ENCODE measurements at places on chromosomes 2 and 18.
A peak's percentile ranks its signal among the peaks of the same experiment; 100 is the strongest.

- no peak for DNase-seq
Observed at GRCh38 chr2:200305797-200306195, 697 bp upstream of the SPATS2L start.

- DNase-seq: no peak
Observed at GRCh38 chr2:232491139-232491780, 3.6 kb upstream of the ECEL1 start.

DNA sequence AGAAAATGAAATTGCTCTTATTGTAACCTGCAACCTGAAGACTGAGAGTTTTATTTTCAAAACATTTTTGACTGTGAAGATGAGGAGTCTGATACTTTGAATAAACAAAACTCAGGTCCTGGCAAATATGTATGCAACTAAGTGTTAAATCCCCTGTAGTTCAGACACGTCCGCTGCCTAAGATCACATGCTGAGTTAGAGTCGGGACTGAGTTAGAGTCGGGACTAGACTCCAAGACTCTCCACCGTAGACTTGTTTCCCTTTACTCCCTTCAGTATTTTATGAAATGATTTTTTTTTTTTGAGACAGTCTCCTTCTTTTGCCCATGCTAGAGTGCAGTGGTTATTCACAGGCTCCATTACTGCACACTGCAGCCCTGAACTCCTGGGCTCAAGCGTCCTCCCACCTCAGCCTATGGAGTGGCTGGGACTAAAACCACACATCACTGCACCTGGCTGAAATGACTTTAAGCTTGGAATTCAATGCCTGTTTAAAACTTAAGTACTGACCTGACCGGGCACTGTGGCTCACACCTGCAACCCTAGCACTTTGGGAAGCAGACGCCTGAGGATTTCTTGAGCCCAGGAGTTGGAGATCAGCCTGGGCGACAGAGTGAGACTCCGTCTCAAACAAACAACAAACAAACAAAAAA, 28.0 kb upstream of the PMAIP1 start:
- DNase-seq: no peak

DNA sequence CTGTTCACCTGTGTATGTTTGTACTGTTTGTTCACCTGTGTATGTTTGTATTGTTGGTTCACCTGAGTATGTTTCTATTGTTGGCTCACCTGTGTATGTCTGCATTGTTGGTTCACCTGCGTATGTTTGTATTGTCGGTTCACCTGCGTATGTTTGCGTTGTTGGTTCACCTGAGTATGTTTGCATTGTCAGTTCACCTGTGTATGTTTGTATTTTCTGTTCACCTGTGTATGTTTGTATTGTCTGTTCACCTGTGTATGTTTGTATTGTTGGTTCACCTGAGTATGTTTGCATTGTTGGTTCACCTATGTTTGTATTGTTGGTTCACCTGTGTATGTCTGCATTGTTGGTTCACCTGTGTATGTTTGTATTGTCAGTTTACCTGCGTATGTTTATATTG, 14.6 kb downstream of the ADI1 start:
- DNase-seq: no peak

- DNase-seq: no peak
Observed at GRCh38 chr2:9243357-9243756, 36.7 kb downstream of the ASAP2 start.

- no peak for DNase-seq
Observed at GRCh38 chr2:239745386-239746227, 279.5 kb downstream of the NDUFA10 start.

DNA sequence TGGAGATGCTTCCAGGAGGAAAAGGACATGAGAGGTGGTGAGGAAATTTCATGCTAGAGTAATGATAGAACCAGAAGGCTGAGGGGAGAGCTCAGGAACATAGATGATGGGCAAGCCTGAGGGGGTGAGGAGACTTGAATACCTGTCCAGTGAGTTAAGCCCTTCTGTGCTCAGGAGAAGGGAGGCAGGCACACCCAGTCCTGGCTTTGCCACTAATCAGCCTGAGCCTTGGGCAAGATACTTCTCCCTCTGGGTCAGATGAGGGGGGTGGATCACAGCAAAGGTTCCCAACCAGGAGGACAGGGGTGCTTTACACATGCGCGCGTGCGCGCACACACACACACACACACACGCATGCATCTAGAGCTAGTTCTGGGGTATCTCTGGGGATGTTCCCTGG, 151.6 kb upstream of the MSH6 start:
- no peak for DNase-seq

GRCh38 chr2:63962186-63962585, 57.0 kb downstream of the VPS54 start:
- DNase-seq: no peak

DNA sequence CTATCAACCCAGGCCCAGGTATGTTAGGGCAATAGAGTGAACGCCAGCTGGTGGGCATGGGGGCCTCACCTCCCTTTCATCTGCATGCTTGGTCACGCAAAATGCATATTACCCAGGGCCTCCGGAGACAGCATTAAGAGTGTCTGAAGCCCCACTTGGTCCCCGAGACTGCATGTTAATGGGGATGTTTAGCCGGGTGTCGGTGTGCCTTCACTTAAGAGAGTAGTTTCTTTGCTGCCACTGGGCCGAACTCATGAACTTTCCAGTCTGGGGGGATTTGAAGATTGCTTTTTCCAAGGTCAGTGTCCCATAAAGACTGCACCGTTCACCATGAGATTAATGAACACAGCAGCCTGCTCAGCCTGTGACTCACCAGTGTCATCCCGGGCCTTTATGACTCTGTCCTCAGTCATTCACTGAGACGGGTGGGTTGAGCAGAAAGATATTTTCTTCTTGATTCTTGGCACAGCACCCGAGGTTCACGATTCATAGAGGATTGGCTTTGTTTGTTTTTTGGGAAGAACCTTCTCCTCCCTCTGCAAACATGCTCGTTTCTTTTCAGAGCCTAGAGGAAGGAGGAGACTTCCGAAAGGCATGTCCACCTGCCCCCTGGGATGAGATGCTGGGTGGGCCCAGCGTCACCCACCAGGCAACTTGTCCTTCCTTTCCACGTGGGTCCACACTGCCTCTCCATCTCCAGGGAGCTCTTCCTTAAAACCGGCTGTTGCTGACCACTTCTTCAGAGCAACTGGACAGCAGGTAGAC, 199.1 kb downstream of the GLI2 start:
- peak; percentile 83 for DNase-seq

DNA sequence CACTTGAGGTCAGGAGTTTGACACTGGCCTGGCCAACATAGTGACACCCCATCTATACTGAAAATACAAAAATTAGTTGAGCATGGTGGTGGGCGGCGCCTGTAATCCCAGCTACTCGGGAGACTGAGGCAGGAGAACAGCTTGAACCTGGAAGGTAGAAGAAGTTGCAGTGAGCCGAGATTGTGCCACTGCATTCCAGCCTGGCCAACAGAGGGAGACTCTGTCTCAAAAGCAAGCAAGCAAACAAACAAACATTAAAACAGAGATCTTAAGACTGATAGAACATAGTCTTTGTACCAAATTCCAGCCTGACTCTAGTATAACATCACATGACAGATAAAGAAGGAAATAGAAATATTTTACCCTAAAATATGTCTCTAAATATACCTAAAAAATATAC, 168.1 kb downstream of the PTPRM start:
- no peak for DNase-seq

DNA sequence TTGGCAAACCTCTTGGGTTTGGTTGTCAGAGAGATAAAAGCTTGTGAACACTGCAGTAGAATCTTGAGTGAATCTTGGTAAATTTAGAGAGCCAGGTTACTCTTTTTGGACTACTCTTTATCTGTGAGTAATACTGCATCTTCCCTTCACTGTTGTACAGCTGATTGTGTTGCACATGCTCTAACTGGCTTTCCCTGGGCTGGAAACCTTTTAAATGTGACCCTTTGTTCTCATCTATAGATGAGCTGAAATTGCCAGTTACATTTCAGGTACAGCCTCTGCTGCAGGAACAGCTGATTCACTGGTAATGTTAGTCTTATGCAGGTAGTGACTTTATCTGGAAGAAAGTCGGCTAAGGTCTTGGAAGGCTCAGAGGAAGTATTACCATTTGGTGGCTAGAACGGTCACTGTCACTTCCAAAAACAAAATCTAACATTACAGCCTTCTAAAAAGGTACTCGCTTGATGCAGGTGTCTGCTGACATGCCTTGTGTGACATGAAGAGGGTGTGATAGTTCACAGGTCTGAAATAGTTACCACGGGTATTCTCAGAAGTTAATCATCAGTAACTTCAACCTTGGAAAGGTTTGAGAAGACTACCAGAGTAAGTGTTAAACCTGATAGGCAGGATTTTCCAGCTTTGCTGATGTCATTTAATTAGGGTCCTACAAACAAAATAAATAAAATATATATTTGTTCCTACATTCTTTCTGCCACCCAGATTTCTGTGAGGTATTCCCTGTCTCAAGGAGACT, 851.1 kb downstream of the SLC4A3 start:
- no peak for DNase-seq

DNA sequence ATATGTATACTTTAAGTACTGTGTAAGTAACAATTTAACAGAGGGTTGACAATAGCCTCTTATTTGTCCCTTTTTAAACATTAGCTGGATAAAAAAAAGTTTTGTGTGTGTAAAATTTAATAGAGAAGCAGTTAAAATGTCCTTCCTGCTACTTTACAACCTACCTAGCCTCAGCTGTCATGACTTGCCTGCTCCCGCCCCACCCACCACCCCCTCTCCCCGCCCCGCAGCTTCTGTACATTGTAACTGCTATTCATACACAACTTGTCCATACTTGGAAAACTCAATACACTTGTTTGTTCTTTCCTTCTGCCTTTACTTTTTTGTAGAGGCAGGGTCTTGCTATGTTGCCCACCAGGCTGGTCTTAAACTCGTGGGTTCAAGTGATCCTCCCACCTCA, 19.5 kb downstream of the RELCH start:
- no peak for DNase-seq

DNA sequence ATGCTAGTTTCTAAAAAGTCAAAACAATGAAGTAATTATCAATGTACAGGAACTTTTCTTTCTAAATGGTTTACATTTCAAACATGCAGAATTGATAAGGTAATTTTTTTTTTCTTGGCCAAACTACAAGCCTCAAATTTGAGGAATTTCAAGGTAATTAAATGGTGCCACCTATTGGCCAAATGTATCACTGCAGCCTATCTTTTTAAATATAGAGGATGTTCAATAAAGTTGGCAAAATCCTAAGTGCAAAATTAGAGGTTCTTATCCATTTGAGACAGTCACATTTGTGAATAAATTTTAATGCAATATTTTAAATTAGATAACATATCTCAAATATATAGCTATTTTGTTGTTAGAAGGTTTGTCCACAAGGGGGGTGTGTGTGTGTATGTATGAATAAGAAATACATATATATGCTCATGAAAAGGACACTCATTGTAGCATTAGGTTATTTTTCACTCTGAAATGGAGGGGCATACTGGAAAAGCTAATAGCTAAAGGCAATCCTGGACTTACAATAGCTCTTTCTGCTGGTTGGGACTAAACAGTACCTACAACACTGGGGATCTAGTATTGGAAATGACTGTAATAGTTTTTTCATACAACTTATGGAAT, 26.2 kb downstream of the MMADHC start:
- no peak for DNase-seq

DNA sequence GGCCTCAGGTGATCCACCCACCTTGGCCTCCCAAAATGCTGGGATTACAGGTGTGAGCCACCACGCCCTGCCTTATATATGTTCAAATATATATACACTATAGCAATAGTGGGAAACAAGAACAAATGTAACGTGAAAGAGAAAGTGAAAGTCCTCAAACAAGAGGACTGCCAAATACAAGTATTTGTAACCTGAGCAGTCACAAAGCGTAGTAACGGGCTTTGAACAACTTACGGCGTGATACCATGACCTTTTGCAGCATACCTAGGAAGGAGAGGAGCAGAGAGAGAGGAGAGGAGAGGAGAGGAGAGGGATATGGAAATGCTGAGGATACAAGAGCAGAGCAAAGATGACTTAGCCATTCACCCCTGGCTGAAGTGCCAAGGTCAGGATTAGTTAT, 113.8 kb upstream of the RGPD4 start:
- no peak for DNase-seq

- no peak for DNase-seq
Observed at GRCh38 chr2:25129901-25130520, 38.4 kb downstream of the POMC start.

- DNase-seq: no peak
Observed at GRCh38 chr18:32040936-32041335, 22.3 kb downstream of the RNF125 start.

DNA sequence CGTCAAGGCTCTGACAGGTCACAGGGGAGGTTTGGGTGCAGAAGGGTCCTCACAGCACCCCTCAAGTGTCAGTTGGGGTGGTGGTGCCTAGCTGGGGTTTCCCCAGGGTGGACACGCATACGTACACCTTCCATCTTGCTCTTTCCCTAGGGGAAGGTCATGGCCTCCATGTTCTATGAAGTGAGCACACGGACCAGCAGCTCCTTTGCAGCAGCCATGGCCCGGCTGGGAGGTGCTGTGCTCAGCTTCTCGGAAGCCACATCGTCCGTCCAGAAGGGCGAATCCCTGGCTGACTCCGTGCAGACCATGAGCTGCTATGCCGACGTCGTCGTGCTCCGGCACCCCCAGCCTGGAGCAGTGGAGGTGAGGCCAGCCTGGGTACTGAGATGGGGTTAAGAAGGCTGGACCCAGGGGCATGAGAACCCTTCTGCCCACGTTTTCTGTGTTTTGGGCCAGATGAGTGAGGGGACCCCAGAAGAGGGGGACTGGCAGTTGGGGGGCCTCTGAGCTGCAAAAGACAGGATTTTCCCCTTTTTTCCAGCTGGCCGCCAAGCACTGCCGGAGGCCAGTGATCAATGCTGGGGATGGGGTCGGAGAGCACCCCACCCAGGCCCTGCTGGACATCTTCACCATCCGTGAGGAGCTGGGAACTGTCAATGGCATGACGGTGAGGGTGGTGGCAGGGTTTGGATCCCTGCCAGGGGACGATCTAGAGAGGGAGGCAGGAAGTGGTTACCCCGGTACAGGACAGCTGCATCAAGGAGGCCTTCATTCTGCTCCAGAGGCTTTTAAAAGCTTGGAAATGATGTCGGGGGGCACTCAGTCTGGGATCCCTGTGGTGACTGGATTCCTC, 20.9 kb downstream of the SLC30A3 start:
- no peak for DNase-seq

Data from AG04449 (cell line).